ENCODE measurements at places on chromosomes 13 and 19.

DNA sequence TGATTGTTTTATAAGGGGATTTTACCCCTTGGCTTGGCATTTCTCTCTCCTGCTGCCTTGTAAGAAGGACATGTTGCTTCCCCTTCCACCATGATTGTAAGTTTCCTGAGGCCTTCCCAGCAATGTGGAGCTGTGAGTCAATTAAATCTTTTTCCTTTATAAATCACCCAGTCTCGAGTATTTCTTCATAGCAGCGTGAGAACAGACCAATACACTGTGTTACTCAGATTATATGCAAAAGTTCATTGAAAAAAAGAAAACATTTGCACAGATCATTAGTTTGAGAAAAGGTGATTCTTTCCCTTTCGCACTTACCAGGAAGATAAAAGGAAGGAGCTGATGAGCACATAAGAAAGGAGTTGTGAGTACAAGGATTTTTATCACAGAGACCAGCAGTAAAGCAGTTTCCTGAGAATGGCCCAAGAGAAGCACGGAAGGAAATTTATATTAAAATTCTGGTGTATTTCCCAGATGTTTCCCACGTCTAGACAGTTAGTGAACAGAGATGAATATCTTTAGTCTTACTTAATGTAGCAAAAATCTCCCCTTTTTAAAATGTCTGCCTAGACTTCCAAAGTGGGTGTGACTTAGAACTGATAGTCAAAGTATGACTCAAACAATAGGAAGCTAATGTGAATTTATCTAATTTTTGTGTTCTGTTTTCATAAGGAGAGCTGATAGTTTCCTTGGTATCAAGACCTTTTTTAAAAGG is 431.8 kb upstream of the SGCG start:
- no peaks in the 10 kb centered on the region for H3K36me3 ChIP-seq
- DNase-seq: no peak
- H3K27me3 ChIP-seq: no peaks in the 10 kb centered on the region
- H3K4me3 ChIP-seq: no peak overlapping the region
- no peak overlapping the region for H3K27ac ChIP-seq

- H3K27me3 ChIP-seq: no peaks in the 10 kb centered on the region
- H3K36me3 ChIP-seq: peaks cover 41% of the 10 kb centered on the region
- peak; percentile 81 for DNase-seq
- H3K4me3 ChIP-seq: peak overlapping the region; percentile 99
- peak overlapping the region; percentile 98 for H3K27ac ChIP-seq
Measured at GRCh38 chr19:58559275-58560006, 1.0 kb upstream of the UBE2M start.

DNA sequence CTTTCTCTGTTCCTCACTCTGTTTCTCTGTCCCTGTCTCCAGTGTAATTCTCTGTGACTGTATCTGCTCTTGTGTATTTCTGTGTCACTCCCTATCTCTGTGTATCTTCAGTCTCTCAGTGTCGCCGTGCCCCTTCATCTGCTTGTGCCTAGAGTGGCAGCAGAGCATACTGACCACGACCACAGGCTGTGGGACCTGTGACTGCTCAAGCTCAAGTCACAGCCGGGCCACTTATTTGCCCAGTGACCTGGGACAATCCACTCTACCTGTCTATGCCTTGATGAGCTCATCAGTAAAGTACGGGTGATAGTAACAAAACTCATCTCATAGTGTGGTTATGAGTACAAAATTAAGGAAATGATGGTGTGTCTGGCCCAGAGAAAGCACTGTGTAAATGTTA is 8.7 kb downstream of the TMEM147 start:
- H3K4me1 ChIP-seq: peaks cover 6% of the 10 kb centered on the region
- DNase-seq: no peak
- peaks cover 10% of the 10 kb centered on the region for H3K27me3 ChIP-seq
- H3K27ac ChIP-seq: peak overlapping the region; percentile 27
- H3K36me3 ChIP-seq: no peaks in the 10 kb centered on the region

DNA sequence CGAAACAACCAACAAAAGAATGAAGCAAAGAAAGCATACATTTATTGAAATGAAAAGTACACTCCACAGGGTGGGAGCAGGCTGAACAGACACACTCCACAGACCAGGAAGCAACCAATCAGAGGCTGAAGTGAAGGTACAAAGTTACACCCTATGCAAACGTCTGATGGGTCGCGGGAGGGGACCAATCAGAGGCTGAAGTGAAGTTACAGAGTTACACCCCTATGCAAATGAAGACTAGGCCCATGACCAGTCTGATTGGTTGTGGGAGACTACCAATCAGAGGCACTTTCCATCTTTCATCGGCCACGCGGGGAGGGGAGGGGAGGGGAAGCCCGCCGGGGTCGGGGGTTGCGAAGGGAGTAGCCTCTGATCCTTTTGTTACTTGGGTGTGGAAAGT is 12.4 kb upstream of the FBL start:
- no peak overlapping the region for H3K4me3 ChIP-seq
- peaks cover 6% of the 10 kb centered on the region for H3K27me3 ChIP-seq
- no peaks in the 10 kb centered on the region for H3K4me1 ChIP-seq
- H3K36me3 ChIP-seq: no peaks in the 10 kb centered on the region
- DNase-seq: no peak

- no peaks in the 10 kb centered on the region for H3K36me3 ChIP-seq
- peaks cover 28% of the 10 kb centered on the region for H3K27me3 ChIP-seq
- no peaks in the 10 kb centered on the region for H3K4me1 ChIP-seq
- DNase-seq: no peak
Measured at GRCh38 chr13:112346173-112346898, 29.8 kb upstream of the SPACA7 start.

GRCh38 chr19:35559281-35559659 is 4.2 kb downstream of the ATP4A start:
- peaks cover 4% of the 10 kb centered on the region for H3K4me1 ChIP-seq
- no peak overlapping the region for H3K27ac ChIP-seq
- H3K4me3 ChIP-seq: no peak overlapping the region

DNA sequence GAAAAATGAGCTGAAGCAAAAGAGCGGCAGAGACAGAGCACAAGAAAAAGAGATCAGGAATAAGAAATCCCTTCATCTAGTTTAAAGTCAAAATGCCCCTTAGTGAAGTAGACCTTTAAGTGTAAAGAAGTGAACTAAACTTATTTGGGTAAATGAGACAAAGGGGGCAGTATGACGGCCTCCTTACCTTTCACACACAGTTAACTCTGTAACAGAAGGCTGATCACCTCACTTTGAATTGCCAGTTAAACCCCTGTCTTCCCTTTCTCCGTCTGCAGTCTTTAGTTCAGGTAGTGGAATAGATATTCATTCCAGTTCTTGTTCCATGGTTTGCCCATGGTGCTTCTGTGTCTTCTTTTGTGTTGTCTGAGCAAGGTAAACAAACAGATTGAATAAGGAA is 1029.8 kb downstream of the DIAPH3 start:
- no peak overlapping the region for H3K27ac ChIP-seq
- H3K36me3 ChIP-seq: no peaks in the 10 kb centered on the region
- DNase-seq: no peak
- no peak overlapping the region for H3K4me3 ChIP-seq

DNA sequence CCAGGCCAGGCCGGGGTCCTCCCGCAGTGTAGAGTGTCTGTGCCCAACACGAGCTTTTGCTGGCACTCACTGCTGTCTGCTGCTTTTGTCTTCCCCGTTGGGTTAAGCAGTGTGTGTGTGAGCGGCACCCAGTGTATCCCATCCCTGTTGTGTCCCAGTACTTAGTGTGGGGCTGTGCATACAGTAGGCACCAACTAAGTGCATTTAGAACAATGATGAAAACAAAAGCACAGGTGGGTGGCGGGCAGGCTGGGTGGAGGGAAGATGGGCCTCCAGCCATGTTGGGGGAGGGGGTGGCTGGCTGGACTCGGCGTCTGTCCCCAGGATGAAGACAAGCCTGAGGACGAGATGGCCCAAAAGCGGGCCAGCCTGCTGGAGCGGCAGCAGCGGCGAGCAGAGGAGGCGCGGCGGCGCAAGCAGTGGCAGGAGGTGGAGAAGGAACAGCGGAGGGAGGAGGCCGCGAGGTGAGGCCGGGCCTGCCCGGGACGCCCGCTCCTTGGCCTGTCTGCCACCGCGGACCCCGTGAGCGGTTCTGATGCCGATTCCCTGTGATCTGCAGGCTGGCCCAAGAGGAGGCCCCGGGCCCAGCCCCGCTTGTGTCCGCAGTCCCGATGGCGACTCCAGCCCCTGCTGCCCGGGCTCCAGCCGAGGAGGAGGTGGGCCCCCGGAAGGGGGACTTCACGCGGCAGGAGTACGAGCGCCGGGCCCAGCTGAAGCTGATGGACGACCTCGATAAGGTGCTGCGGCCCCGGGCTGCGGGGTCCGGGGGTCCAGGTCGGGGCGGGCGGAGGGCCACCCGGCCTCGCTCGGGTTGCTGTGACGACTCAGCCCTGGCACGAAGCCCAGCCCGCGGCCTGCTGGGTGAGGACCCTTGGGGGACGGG is 14.2 kb downstream of the XAB2 start:
- H3K4me1 ChIP-seq: no peaks in the 10 kb centered on the region
- peaks cover 6% of the 10 kb centered on the region for H3K36me3 ChIP-seq
- no peak overlapping the region for H3K4me3 ChIP-seq
- no peaks in the 10 kb centered on the region for H3K27me3 ChIP-seq
- no peak overlapping the region for H3K27ac ChIP-seq
- DNase-seq: no peak

DNA sequence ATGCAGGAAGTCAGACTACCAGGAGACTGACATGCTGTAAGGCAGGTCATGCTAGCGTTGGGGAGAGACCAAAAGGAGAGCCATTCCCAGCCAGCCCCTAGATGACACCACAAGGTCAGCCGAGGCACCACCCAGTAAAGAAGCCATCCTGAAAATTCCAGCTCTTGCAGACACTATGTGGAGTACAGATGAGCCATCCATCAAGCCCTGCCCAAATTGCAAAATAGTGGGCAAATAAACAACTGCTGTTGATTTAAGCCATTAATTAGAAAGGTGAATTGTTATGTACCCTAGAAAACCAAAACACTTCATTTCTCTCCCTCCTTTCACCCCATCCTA is 82.1 kb downstream of the TBC1D4 start:
- H3K4me1 ChIP-seq: no peaks in the 10 kb centered on the region
- no peak for DNase-seq
- H3K27me3 ChIP-seq: peaks cover 12% of the 10 kb centered on the region
- H3K27ac ChIP-seq: no peak overlapping the region
- H3K36me3 ChIP-seq: no peaks in the 10 kb centered on the region

GRCh38 chr13:51416107-51416506 is 36.7 kb downstream of the INTS6 start:
- H3K27me3 ChIP-seq: no peaks in the 10 kb centered on the region
- no peak for DNase-seq
- no peak overlapping the region for H3K27ac ChIP-seq
- H3K36me3 ChIP-seq: peaks cover 65% of the 10 kb centered on the region

DNA sequence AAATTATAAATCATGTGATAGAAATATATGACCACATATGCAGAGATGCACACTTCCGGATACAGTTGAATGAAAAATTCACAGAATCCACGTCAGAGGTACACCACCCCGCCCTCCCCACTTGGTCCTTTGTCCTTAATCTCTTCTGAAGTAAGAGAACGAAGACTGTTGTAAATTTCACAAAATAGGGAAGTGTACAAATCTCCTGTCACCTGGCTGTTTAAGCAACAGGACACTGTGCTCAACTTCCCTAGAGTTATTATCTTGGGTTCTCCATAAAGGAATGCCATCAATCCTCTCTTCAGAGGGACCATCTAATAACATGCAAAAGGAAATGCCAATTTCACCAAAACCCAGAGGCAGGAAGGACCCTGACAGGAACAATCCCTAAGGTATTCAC is 10.5 kb upstream of the CEACAM6 start:
- no peaks in the 10 kb centered on the region for H3K36me3 ChIP-seq
- peaks cover 50% of the 10 kb centered on the region for H3K27me3 ChIP-seq
- H3K27ac ChIP-seq: no peak overlapping the region
- DNase-seq: no peak
- H3K4me1 ChIP-seq: peaks cover 13% of the 10 kb centered on the region

GRCh38 chr19:29724746-29725145 is 9.7 kb upstream of the C19orf12 start:
- no peak overlapping the region for H3K4me3 ChIP-seq
- DNase-seq: no peak
- H3K27ac ChIP-seq: no peak overlapping the region
- peaks cover 43% of the 10 kb centered on the region for H3K27me3 ChIP-seq

GRCh38 chr19:35451338-35452096 is 3.5 kb downstream of the FFAR2 start:
- H3K27me3 ChIP-seq: peaks cover 34% of the 10 kb centered on the region
- H3K27ac ChIP-seq: peak overlapping the region; percentile 46

DNA sequence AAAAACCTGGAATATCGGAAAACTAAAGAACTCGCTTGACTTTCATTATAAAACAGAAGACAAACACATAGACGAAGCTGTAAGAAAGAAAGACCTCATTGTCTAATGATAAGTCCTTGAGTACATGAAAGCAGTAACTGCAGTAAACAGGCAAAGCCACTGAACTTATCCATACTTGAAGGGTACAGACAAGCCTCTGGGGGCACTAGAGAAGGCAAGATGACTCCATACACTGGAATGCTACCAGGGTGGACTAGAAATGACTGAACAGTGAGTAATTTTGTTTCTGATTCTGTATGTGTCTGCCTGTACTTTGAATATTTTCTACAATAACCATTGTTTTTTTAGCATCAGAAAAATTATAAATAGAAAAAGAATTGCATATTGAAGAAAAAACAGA is 507.9 kb downstream of the UQCRFS1 start:
- no peaks in the 10 kb centered on the region for H3K27me3 ChIP-seq
- no peak for DNase-seq
- no peaks in the 10 kb centered on the region for H3K4me1 ChIP-seq
- no peaks in the 10 kb centered on the region for H3K36me3 ChIP-seq
- no peak overlapping the region for H3K4me3 ChIP-seq

- H3K4me3 ChIP-seq: peak overlapping the region; percentile 99
- DNase-seq: no peak
- peak overlapping the region; percentile 99 for H3K27ac ChIP-seq
- H3K27me3 ChIP-seq: no peaks in the 10 kb centered on the region
Measured at GRCh38 chr19:12667731-12668302, 1.2 kb downstream of the WDR83 start.

GRCh38 chr19:55106591-55106990 is 10.8 kb downstream of the PPP1R12C start:
- H3K4me1 ChIP-seq: no peaks in the 10 kb centered on the region
- H3K4me3 ChIP-seq: no peak overlapping the region
- H3K27ac ChIP-seq: no peak overlapping the region
- no peak for DNase-seq
- no peaks in the 10 kb centered on the region for H3K27me3 ChIP-seq

Measured in T-helper 2 cell treated with Interferon-gamma antibody and Interleukin-4, amounts not matched to agents 5 μg/mL and 100 μg/mL, for 36 hours (primary cell).